ENCODE measurements at places on chromosomes 5 and 9. TPM values are rescaled to one million over a fixed set of nuclear protein-coding genes. Genes with fewer than 3 reads are reported as not detected.

GRCh38 chr9:88923092-88923491 is 68.2 kb upstream of the S1PR3 start:
- DNase-seq, result no peak

The GADD45G gene
- 9.9 TPM for total RNA-seq

GRCh38 chr9:119227422-119227821 is 141.8 kb downstream of the BRINP1 start:
- no peak for DNase-seq

DNA sequence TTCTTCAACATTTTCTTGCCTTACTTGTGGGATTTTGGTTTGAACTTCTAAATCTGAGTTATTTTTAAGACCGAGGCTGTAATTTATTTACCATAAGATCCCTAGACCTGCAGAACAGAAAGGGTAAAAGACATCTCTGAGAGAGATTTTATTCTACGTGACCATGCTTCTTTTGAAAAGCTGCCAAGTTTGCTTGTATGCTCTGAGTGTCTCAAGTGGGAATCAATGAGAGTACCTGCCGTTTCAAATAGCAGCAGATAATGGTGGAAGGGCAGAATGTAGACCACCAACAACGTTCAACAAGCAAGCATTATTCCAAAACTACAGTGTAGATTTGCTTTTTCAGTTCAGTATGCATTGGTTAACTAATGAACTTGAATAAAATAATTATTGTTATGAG is 108.6 kb upstream of the MINAR2 start:
- DNase-seq, result no peak

The SLC6A3 gene
- total RNA-seq, result 0.85 TPM

GRCh38 chr9:126621061-126621918 is 7.6 kb downstream of the LMX1B start:
- DNase-seq, result no peak
